ENCODE measurements at places on chromosomes 12 and 14.

DNA sequence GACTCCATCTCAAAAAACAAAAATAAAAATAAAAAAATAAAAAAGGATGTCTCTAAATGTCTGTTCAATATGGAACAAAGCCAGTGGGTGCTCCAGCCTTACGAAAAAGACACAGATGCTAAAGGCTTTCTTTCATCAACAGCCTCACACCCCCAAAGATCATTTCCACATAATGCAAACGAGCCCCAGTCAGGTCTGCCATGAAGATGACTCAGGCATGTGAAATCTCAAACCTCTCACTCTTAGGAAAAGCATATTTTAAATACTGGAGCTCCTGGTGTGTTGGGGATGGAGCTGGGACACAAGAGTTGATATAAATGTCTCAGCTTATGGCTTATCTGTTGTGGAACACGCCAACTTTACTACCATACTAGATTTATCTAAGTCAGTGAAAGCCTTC lies 49.9 kb upstream of the PLXNC1 start:
- no peak for DNase-seq

DNA sequence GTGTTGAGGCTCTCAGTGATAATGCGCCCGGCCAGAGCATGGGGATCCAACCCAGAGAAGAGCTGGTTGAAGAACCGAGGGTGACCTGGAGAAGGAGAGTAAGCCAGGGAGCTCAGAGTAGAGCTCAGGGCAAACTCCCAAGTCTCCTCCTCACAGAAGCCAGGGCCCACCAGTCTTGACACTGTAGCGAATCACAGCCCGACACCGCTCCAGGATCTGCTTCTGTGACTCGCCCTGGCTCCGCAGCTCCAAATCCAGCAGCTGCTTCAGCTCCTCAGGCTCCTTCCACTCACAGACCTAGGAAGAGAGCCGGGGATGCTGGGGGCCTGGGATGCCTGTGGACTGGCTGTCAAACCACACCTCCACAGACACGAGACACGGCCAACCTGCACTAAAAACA lies 8.2 kb upstream of the ZNF740 start:
- DNase-seq, result no peak

GRCh38 chr14:26233118-26233517 lies 364.7 kb downstream of the NOVA1 start:
- no peak for DNase-seq

- DNase-seq, result no peak
Observed at GRCh38 chr12:80373666-80374065, 70.4 kb upstream of the PTPRQ start.

DNA sequence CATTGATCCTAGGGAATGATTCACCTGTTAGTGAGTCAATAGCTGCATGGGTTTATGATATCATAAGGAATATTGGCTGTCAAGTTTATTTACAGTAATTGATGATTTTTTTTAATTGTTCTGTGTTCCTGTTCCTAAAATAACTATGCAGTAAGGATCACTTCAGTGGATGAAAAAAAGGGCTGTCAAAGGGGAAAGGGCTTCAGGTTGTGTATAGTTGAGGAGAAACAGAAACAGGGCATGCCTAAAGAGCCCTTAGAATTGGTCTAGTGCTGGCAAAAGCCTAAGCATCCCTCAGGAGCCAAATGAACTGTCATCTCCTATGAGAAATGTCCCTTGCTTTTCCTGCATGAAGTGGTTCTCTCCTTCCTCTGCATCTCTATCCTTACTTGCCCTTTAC lies 444.9 kb downstream of the RMST start:
- no peak for DNase-seq

Measured in activated CD4-positive, alpha-beta T cell treated with anti-CD3 and anti-CD28 coated beads, Interleukin-2, amount 50 U/mL, for 48 hours (primary cell).